ENCODE measurements at places on chromosomes 11 and 22.
A peak's percentile ranks its signal among the peaks of the same experiment; 100 is the strongest.

DNA sequence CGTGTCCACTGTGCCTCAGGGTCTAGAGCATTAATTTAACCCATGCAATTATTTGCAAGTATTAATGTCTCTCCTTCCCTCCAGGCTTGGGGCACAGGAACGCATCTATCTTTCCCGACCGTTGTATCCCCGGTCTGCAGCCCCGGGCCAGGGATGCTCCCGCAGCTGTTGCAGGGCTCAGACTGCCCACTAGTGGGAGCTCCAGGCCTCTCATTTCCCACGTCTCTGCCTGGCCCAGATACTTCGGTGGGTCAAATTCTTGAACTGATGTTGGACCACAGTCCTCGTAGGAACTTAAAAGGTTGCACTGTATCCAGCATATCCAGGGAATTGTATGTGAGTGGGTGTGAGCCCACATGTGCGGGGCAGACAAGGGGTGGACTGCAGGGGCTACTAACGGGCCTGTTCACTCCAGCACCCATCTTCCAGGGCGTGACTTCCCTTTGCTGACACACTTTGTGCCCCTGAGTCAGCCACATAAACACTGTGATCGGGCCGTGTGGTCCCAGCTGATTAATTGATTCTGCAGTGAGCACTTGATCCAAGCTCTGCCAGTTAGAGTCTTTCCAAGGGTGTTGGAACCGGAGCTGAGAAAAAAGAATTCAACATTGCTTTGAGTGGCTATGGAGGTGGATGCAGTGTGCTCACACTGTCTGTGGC lies 451.3 kb downstream of the TBC1D22A start:
- peak; percentile 54 for DNase-seq
- H3K27ac ChIP-seq, result no peak overlapping the region
- no peaks in the 10 kb centered on the region for H3K36me3 ChIP-seq
- no peaks in the 10 kb centered on the region for H3K27me3 ChIP-seq
- no peak overlapping the region for H3K4me3 ChIP-seq

DNA sequence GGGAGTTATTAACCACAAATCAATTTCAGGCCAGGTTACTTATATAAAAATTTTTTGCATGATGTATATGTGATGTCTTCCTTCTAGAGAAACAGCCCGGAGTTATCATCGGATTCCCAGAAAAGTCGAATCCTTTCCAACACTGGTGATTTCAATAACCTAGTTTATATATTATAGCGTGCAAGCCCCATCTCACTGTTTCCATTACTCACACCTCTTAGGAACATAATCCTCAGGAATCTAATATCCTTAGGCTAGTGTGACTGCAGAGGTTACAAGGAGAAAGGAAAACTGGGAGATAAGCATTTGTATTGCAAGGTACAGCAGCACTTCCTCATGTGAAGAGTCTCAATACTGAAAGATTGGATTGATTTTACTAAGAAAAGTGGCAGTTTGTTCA lies 20.3 kb downstream of the ARHGAP20 start:
- no peaks in the 10 kb centered on the region for H3K36me3 ChIP-seq
- no peaks in the 10 kb centered on the region for H3K27me3 ChIP-seq
- no peaks in the 10 kb centered on the region for H3K4me1 ChIP-seq
- H3K4me3 ChIP-seq, result no peak overlapping the region
- H3K27ac ChIP-seq, result no peak overlapping the region
- no peak for DNase-seq

GRCh38 chr11:76721755-76722677 lies 51.5 kb upstream of the LRRC32 start:
- no peaks in the 10 kb centered on the region for H3K4me1 ChIP-seq
- H3K27ac ChIP-seq, result no peak overlapping the region
- H3K27me3 ChIP-seq, result peaks cover 33% of the 10 kb centered on the region
- no peaks in the 10 kb centered on the region for H3K36me3 ChIP-seq
- H3K4me3 ChIP-seq, result no peak overlapping the region

- no peaks in the 10 kb centered on the region for H3K27me3 ChIP-seq
- DNase-seq, result no peak
- H3K4me1 ChIP-seq, result peaks cover 49% of the 10 kb centered on the region
- peaks cover 6% of the 10 kb centered on the region for H3K36me3 ChIP-seq
- H3K4me3 ChIP-seq, result no peak overlapping the region
Observed at GRCh38 chr22:42608136-42608822, 6.4 kb downstream of the POLDIP3 start.

GRCh38 chr11:119616586-119617339 lies 112.2 kb downstream of the NECTIN1 start:
- DNase-seq, result no peak
- no peaks in the 10 kb centered on the region for H3K36me3 ChIP-seq
- H3K27ac ChIP-seq, result no peak overlapping the region
- no peak overlapping the region for H3K4me3 ChIP-seq

GRCh38 chr11:71336176-71336995 lies 84.0 kb upstream of the SHANK2 start:
- no peak for DNase-seq
- peaks cover 8% of the 10 kb centered on the region for H3K4me1 ChIP-seq
- H3K27me3 ChIP-seq, result peaks cover 49% of the 10 kb centered on the region

GRCh38 chr11:43919852-43920597 lies 22.4 kb upstream of the C11orf96 start:
- peaks cover 28% of the 10 kb centered on the region for H3K4me1 ChIP-seq
- peak overlapping the region; percentile 69 for H3K27ac ChIP-seq
- no peak overlapping the region for H3K4me3 ChIP-seq
- DNase-seq, result no peak
